ENCODE measurements at places on chromosomes 5 and 9.

GRCh38 chr9:105278751-105279150 is 34.3 kb downstream of the SLC44A1 start:
- DNase-seq: no peak

- DNase-seq: no peak
Measured at GRCh38 chr9:13443346-13444244, 164.1 kb upstream of the MPDZ start.

DNA sequence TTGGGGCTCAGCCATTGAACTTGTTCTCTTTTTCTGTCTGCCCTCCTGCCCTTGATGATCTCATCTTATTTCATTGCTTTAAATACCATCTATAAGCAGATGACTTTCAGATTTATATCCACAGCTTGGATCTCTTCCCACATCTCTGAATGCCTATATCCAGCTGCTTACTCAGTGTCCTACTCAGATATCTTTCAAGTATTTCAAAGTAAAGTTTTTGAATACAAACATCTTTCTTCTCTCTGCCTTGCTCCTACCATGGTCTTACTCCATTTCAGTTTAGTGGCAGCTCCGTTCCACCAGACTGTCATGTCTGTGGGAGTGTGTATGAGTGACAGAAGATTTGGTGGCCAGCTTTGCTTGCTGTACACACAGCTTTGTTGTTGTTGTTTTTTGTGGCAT is 59.7 kb downstream of the ERBIN start:
- DNase-seq: no peak

DNA sequence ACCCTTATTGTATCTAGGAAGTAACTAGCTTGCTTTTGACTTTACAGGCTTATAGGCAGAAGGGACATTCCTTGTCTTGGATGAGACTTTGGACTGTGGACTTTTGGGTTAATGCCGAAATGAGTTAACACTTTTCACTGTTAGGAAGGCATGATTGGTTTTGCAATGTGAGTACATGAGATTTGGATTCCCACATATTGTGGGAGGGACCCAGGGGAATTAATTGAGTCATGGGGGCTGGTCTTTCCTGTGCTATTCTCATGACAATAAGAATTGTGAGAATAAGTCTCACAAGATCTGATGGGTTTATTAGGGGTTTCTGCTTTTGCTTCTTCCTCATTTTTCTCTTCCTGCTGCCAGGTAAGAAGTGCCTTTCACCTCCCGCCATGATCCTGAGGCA is 417.5 kb downstream of the HINT1 start:
- DNase-seq: no peak

- peak; percentile 65 for DNase-seq
Measured at GRCh38 chr5:40736103-40736875, 19.5 kb downstream of the TTC33 start.

DNA sequence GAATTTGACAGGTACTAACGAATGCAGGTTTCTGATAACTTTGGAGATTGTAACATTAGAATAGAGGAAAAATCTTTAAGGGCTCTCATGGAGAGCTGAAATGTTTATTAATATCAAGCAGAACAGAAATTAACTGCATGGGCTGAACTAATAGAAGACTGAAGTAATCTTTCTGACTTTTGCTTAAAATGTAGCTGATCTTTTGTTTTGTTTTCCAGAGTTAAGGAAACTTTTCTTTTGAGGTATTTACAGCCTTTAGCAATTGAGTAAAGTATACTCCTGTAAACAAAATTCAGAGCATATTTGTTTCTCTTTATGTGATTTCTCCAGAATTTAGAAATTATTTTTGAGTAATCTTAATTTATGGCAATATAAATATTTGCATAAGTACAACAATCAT is 43.9 kb downstream of the SHC3 start:
- DNase-seq: no peak

DNA sequence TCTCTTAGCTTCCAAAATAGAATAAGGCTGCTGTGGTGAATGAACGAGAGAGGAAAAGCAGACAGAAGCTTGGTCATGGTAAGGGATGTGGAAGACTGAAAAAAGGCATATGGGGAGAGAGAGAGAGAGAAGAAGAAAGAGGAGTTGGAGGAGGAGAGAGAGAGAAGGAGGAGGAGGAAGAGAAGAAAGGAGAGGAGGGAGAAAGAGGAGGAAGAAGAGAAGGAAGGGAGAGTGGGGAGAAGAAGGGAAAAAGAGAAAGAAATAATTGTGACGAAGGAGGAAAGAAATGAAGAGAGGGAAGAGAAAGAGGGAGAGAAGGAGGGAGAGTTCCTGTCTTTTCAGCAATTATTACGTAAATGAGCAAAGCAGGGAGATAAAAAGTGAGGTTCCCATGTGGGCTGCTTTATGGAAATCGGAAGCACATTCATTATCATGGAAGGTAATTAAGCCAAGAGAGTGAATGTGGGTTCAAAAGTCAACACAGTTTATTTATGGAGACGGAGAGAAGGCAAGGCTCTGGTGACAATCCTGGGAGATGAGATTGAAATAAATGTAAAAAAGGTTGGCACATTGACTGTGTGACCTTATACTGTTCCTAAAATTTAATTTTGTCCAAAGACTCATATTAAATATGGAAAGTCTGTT is 611.2 kb downstream of the KIF4B start:
- no peak for DNase-seq

GRCh38 chr5:16916262-16916878 is 19.7 kb downstream of the MYO10 start:
- DNase-seq: no peak

GRCh38 chr9:82651474-82651873 is 411.5 kb downstream of the RASEF start:
- no peak for DNase-seq

- no peak for DNase-seq
Measured at GRCh38 chr5:142722896-142723295, 37.0 kb upstream of the FGF1 start.

DNA sequence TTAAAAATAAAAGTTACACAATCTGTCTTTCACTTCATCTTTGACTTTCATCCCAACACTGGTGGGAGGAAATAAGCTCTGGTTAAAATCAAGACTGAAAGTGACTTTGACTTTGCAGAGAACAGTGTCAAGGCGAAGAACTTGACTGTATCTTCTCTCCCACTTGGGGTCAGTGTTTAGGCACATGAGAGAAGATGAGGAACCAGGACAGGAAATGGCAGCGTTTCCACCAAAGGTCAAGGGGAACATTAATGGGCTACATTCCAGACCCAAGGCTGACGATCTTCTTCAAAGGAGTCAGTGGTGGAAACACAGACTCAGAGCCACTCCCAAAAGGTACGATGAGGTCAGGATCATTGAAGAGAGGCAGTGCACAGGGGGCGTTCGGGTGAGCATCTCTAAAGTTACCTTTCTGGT is 409.5 kb downstream of the ARHGEF28 start:
- DNase-seq: peak; percentile 72

DNA sequence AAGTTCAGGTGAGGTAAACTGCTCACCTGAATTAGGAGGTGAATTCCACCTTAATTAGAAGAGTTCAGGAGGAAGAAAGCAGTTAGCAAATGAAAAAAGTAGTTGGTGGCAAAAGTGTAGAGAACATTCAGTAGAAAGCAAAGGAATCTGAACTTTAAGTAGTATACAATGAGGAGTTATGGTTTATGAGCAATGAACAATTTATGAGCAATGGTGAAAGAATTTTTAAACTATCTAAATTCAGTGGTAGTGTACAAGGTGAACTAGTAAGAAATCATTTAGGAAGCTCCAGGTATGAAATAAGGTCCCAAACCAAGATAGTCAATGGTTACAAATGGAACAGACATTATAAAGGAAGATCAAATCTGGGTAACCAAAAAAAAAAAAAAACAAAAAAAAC is 3.1 kb downstream of the CETN3 start:
- no peak for DNase-seq

DNA sequence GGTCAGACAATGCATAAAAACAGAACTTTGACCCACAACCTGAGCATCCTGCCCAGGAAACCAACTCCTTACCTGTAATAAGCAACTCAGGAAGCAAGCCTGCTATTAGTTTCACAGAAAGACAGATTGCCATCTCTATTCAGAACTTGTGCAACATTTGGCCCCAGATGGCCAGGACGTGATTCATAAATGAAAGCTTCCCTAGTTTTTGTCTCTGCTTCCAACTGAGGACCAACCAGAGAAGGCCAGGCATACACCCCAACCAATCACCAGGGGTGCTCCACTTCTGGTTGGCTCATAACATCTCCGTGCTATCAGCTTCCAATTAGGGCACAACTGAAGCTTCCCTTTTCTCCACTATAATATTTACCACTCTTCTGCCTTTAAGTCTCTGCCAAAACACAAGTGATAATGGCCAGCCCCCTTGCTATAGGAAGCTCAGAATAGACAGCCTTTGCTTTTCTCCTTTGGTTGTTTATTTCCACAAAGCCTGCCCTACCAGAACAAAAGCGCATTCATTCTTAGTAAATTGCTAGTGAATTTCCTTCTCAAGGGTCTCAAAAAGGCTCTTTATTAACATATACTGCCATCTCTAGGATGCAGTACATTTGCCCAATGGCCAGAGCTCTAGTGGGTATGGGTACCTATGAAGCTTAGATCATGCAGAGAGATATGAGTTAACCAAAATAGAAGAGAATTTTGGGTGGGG is 289.7 kb upstream of the DAP start:
- peak; percentile 74 for DNase-seq

DNA sequence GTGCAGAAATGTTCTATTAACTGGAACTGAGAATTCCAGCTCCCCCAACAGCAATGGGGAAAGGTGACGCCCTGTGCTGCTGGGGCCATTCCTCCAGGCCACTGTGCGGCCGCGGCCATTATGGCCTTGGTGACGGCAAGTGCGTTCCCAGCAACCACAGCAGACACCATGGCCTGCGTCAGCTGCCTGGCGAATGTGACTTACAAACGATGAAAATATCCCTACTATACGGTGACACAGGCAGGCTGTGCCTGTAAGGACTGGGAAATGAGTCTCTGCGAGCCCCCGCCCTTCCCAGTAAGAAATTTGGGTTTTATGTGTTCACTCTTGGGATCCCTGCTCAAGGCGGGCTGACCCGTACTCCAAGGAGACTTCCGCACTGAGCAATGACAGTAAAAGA is 20.6 kb downstream of the CLPTM1L start:
- no peak for DNase-seq

DNA sequence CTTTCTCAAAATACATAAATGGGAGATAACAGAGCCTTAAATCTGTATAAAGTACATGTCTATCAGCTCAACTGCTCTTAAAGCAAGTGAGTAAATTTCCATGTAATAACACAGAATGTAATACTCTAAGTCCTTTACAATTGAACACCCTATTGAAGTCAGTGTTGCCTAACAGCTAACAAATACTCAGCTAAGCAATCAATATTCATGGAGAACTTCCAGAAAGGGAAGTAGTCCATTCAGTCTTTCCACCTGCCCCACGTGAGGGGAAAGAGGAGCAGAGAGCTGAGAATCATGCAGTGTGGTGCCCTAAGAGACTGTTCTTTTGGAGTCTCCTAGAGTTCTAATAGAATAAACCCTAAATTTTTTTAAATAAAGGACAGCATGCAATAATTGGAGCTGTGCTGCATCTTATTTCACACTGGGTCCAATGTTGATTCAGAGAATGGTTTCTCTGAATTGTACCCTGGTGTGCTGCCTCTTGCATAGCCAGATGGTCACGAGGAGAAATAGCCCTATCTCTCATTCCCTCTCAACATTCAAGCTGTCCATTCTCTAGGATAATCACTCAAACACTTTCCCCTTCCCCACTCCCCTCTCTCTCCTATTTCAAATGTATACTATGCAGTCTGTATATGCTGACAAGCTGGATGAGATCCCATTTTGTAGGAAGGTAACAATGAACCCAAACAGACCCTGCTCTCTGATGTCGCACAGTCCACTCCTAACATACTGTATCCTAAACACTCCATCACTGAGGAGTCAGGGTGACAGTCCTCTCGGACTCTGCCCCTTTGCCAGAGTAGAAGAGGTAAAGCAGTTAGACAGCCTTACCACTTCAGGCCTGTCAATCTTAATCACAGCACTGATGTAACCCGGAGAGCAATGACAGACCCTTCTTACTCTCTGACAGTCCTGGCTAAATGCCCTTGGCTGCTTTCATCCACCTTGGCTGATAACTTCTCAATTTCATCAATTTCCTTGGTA is 134.8 kb downstream of the EPB41L4A start:
- peak; percentile 50 for DNase-seq

GRCh38 chr5:39005566-39006232 is 68.5 kb downstream of the RICTOR start:
- DNase-seq: no peak

DNA sequence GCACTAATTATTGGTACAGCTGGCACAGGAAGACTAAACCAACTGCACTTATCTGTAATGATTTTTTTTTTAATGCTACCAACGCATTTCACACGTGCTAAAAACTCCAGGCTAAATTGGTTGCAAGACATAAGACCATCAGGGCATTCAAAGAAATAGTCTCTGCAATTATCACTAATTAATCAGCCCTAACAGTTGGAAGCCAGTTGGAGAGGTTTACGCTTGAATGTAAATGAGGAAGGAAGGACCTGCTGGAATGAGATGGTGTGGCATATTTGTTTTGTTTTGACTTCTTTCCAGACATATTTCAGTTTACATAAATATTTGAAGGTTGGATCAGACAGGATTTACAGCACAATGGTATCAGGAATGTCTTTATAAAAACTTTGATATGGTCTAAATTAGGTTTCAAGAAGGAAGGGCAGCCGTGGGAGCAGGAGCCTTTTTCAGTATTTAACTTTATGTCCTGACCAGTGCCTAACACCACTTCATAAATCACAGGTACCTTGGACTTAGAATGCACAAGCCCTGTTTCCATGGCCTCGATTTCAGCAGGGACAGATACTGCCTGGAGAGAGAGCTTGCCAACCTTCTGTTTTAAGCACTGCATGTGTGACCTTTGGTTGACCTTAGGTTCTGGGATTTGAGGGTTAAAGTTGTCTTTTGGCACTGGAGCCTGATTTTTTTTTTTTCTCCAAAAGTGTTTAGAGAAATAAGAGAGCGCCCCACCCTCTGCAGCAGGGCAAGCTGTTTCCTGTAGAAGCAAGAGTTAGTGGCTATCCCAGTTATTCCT is 199.8 kb upstream of the MAP3K1 start:
- peak; percentile 41 for DNase-seq

DNA sequence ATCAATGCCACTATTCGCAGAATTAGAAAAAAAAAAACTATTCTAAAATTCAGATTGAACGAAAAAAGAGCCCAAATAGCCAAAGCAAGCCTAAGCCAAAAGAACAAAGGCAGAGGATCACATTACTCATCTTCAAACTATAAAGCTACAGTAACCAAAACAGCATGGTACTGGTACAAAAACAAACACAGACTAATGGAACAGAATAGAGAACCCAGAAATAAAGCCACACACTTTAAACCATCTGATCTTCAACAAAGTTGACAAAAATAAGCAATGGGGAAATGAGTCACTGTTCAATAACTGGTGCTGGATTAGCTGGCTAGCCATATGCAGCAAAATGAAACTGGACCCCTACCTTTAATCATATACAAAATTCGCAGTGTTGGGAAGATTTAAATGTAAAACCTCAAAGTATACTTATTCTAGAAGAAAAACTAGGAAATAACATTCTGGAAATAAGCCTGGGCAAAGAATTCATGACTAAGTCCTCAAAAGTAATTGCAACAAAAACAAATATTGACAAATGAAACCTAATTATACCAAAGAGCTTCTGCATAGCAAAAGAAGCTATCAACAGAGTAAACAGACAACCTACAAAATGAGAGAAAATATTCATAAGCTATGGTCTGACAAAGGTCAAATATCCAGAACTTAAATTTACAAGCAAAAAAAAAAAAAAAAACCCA is 153.7 kb downstream of the NDUFS4 start:
- no peak for DNase-seq

- peak; percentile 67 for DNase-seq
Measured at GRCh38 chr5:108481355-108481931, 99.5 kb upstream of the FBXL17 start.

GRCh38 chr5:1540831-1541701 is 17.3 kb upstream of the LPCAT1 start:
- DNase-seq: no peak

Measured in NCI-H524 (cell line).